ENCODE measurements at places on chromosomes 2 and 18. TPM values are rescaled to one million over a fixed set of nuclear protein-coding genes. Genes with fewer than 3 reads are reported as not detected.

DNA sequence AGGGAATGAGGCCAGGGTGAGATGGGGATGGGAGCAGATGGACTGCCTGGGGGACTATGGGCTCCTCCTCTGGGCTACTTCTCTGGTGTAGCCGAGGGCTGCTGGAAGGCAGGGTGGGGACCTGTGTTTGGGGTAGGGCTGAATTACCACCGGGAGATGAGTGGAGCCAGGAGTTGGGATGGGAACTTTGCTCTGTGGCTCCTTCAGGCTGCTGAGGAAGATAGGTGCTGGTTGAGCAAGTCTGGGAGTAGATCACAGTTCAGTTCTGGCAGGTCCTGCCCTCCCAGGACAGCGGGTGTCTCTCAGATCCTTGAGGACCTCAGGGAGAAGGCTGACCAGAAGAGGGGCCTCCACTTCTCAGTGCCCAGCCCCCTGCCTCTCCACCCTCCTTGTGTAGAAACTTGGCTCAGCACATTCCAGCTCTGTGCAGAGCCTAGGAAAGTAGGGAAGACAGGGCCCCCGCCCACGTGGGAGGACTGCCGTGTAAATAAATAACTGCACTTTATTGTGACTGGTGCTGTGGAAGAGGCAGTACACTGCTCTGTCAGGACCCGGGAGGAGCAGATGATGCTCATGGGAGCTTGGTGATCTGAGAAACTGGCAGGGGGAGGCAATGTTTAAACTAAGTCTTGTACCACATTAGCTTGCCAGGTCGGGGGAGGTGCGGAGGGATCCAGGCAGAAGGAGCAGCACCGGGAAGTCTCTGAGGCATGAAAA, 15.3 kb downstream of the TET3 start:
- no peaks in the 10 kb centered on the region for H3K27me3 ChIP-seq
- peak overlapping the region; percentile 81 for H3K4me3 ChIP-seq
- H3K27ac ChIP-seq: no peak overlapping the region
- no peaks in the 10 kb centered on the region for H3K36me3 ChIP-seq
- peaks cover 72% of the 10 kb centered on the region for H3K4me1 ChIP-seq

Gene NEB
- total RNA-seq: 2.3 TPM

DNA sequence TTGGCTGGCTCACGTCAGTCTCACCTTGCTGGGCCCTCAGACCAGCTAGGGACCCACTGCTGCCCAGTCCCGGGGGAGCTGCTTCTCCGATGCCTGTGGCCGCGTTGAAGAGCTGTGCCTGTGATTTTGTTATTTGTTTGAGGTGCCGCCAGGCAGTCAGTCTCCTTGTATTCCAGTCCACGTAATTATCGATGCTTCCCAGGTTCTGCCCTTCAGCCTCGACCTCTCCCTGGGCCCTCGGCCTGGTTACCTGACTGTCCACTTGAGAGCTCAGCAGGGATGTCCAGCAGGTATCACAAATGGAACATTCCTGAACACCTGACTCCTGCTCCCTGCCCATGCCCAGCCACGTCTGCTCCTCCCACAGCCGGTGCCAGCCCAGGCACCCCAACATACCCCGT, 195.9 kb upstream of the HS6ST1 start:
- H3K4me3 ChIP-seq: no peak overlapping the region
- no peaks in the 10 kb centered on the region for H3K36me3 ChIP-seq
- no peaks in the 10 kb centered on the region for H3K4me1 ChIP-seq
- no peaks in the 10 kb centered on the region for H3K27me3 ChIP-seq

- no peak for DNase-seq
- no peaks in the 10 kb centered on the region for H3K4me1 ChIP-seq
- no peaks in the 10 kb centered on the region for H3K27me3 ChIP-seq
- H3K36me3 ChIP-seq: no peaks in the 10 kb centered on the region
- no peak overlapping the region for H3K4me3 ChIP-seq
These were observed 125.2 kb upstream of the ARL5A start for GRCh38 chr2:151953467-151953866.

- H3K4me1 ChIP-seq: peaks cover 7% of the 10 kb centered on the region
- H3K27ac ChIP-seq: no peak overlapping the region
- no peak overlapping the region for H3K4me3 ChIP-seq
- H3K27me3 ChIP-seq: no peaks in the 10 kb centered on the region
- no peaks in the 10 kb centered on the region for H3K36me3 ChIP-seq
- no peak for DNase-seq
These were observed 148.5 kb downstream of the ZFP36L2 start for GRCh38 chr2:43077876-43078275.

Gene POTEI
- not detected for total RNA-seq

- no peak overlapping the region for H3K4me3 ChIP-seq
- H3K36me3 ChIP-seq: no peaks in the 10 kb centered on the region
- no peaks in the 10 kb centered on the region for H3K27me3 ChIP-seq
- H3K4me1 ChIP-seq: peaks cover 11% of the 10 kb centered on the region
These were observed 163.3 kb upstream of the ZEB2 start for GRCh38 chr2:144683107-144683753.

GRCh38 chr2:190350371-190350770, 7.0 kb downstream of the INPP1 start:
- no peaks in the 10 kb centered on the region for H3K36me3 ChIP-seq
- no peak overlapping the region for H3K4me3 ChIP-seq
- peaks cover 14% of the 10 kb centered on the region for H3K4me1 ChIP-seq
- H3K27ac ChIP-seq: no peak overlapping the region
- H3K27me3 ChIP-seq: no peaks in the 10 kb centered on the region

- H3K27ac ChIP-seq: no peak overlapping the region
- H3K4me3 ChIP-seq: no peak overlapping the region
- no peaks in the 10 kb centered on the region for H3K4me1 ChIP-seq
- H3K36me3 ChIP-seq: no peaks in the 10 kb centered on the region
- H3K27me3 ChIP-seq: peaks cover 37% of the 10 kb centered on the region
These were observed 17.9 kb upstream of the EHBP1 start for GRCh38 chr2:62687636-62688035.

GRCh38 chr2:40343902-40344301, 108.0 kb downstream of the SLC8A1 start:
- H3K27ac ChIP-seq: no peak overlapping the region
- DNase-seq: no peak
- no peaks in the 10 kb centered on the region for H3K27me3 ChIP-seq
- no peaks in the 10 kb centered on the region for H3K36me3 ChIP-seq

Gene LYPD1
- not detected for total RNA-seq

Gene HRH4
- 0.53 TPM for total RNA-seq

Measured in natural killer cell treated with Interleukin-12 subunit alpha and Interleukin-12 subunit beta and Interleukin-15 and Interleukin-18, amount 100 ng/mL, for 72 hours (primary cell).